GM04503 (cell line): ENCODE measurements at places on chromosomes 1 and 21.

DNA sequence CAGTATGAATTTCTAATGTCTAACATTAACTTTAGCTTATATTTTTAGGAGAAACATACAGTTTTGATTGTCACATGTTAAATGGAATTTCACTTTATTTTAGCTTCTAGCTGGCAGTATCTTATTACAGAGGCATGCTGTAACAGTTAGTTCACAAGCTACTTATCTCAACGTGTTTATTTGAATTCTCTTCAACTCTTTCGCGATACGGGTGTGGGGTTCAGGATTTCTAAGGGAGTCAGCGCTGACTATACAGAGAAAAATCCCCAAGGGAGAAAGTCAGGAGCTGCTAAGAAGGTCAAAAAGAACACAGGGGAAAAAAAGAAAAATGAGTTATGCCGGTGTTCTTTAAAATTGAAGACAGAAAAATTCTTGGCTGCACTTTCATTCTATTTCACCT lies 296.2 kb downstream of the VAV3 start:
- DNase-seq: no peak

GRCh38 chr1:2466958-2467554 lies 9.0 kb upstream of the PLCH2 start:
- no peak for DNase-seq

GRCh38 chr1:168050880-168051279 lies 85.8 kb downstream of the GPR161 start:
- DNase-seq: no peak

DNA sequence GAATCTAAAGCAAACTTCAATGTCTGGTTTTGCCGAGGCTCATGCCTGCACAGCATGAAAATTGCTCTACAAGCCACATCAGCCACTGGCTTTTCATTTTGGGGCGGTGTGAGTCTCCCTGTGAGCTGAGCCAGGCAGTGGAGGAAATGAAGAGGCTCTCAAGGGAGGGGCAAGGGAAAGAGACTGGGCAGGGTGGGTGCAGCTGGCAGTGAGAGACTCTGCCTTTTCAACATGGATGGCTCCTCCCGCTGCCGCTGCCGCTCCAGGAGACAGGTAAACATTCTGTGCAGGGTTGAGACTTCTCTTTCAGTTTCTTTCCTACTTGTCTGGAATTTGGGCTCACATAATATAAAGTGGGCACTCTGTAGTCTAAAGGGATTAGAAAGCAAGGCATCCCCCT lies 11.3 kb upstream of the CTSE start:
- no peak for DNase-seq

GRCh38 chr1:153752072-153752471 lies 23.1 kb upstream of the SLC27A3 start:
- no peak for DNase-seq

- no peak for DNase-seq
These were observed 143.2 kb downstream of the KCTD3 start for GRCh38 chr1:215710036-215710898.

DNA sequence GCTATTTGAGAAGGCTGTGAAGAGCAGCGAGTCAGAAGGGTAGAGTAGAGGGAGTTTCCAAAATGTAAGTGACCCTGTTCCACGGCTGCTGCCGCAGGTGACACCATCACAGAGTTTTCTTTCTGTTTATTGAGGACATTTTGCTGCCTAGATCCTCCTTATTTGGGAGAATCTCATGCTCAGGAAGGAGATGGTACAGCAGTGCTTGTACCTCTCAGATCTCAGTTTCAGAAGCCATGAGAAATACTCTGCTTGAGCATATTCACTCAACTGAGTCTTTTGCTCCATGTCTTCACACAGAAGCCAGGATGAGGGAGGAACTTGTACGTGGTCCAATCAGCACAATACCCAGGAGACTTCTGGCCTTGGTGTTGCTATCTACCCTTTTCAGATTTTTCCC lies 1.6 kb downstream of the LCE7A start:
- no peak for DNase-seq
